ENCODE measurements at places on chromosomes 4 and X.
A peak's percentile ranks its signal among the peaks of the same experiment; 100 is the strongest.

DNA sequence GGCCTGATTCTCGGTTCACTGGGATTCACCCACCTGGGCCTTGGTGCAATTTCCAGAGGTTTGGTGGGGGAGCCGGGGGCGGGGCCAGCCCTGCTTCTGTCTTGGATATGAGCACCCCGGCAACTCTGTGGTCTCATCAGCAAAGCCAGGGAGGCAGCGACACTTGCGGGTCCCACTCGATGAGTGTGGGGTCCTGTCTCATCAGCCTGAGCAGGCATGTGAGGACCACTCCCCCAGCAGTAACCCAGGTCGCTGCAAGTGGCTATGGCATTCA, 19.0 kb downstream of the ADRA2C start:
- no peak for DNase-seq

- DNase-seq = no peak
Observed at GRCh38 chr4:141705747-141706377, 69.5 kb downstream of the IL15 start.

- DNase-seq = no peak
Observed at GRCh38 chr4:108045687-108046024, 56.0 kb downstream of the HADH start.

DNA sequence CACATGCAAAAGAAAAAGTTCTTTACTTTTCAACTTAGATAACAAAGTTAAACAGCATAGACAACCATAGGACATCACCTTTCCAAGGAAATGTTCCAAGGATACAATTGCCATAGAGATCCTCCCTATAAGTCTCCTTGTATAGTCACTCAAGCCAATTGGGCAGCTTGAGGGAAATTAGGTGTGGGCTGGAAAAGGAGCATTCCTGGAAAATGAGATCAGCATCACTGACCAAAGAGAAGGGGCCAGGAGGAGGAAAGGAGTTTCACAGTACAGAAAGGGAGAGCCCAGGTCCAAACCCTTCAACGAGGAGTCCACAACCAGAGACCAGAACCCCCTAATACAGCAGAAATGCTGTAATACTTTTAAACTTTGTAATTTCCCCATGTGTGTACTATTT, 91.5 kb upstream of the PPARGC1A start:
- DNase-seq = no peak

DNA sequence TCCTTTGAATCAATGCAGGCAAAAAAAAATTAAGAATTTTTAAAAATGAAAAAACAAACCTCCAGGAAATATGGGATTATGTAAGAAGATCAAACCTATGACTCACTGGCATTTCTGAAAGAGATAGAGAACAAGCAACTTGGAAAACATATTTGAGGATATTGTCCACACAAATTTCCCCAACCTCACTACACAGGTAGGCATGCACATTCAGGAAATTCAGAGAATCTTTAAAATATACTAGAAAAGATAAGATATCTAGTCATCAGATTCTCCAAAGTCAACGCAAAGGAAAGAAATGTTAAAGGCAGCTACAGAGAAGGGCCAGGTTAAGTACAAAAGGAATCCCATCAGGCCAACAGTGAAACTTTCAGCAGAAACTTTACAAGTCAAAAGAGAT, 85.6 kb downstream of the ANTXR2 start:
- DNase-seq = no peak

- DNase-seq = peak; percentile 99
Observed at GRCh38 chrX:130902783-130903613, at the start of gene ENOX2. Gene ENOX2 (minus strand): TSS chrX:130903209. CDS start chrX:130703216, 199,993 bp downstream.

- peak; percentile 2 for DNase-seq
Observed at GRCh38 chrX:49761481-49761880, 65.7 kb upstream of the PAGE1 start.

All from NCI-H774 (cell line).